ENCODE measurements at places on chromosomes 3 and 15.

- no peak for DNase-seq
Observed at GRCh38 chr15:71800835-71801745, 9.3 kb upstream of the NR2E3 start.

DNA sequence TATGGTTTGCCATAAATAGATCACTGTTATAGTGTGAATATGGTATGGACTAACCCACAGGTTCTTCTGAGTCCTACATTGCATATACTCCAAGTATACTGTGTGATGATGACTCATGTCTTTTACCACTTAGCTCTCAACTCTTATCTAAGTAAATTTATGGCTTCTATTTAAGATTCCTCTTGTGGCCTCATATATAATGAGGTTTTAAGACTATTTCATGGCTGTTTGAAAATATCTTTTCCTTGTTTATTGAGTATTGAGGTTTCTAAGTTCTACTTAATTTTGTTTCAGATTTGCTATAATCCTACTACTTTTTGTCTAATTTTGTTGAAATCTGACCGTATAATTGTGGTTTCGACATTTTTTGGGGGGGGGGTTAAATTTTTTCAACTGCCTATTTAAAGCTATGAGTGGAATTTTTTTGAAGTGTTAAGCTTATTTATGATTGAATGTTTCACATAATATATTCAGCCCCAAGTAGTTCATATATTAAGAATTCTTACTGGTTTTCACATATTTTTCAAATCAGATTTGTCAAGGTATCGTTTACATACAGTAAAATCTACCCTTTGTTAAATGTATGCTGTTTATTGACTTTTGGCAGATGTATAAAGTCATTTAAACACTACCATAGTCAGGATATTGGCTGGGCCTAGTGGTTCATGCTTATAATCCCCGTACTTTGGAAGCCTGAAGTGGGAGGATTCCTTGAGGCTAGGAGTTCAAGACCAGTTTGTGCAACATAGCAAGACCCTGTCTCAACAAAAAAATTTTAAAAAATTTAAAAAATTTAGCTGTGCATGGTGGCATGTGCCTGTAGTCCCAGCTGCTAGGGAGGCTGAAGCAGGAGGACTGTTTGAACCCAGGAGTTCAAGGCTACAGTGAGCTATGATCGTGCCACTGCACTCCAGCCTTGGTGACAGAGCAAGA is 11.7 kb downstream of the SLC25A36 start:
- no peak for DNase-seq

- DNase-seq: no peak
Observed at GRCh38 chr3:182248349-182248880, 536.7 kb downstream of the SOX2 start.

DNA sequence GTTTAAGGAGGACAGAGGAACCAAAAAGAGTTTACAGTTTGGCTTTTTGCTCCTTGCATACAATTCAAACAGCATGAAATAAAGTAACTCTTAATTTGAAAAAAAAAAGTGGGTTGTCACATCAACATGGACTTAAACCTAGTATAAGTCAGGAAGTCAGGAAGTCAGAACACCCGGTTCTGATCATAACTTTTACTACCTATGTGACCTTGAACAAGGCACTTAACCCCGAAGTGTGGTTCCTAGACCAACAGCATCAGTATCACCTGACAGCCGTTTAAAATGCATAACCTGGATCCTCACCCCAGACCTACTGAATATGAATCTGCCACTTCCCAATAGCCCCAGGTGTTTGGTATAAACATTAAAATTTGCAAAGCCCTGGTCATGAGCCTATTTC is 18.7 kb downstream of the LYSMD2 start:
- DNase-seq: no peak

- no peak for DNase-seq
Observed at GRCh38 chr3:141425523-141426233, 57.4 kb downstream of the ZBTB38 start.

- no peak for DNase-seq
Observed at GRCh38 chr3:48919215-48920138, 835 bp downstream of the ARIH2 start.

GRCh38 chr3:123535580-123535979 is 49.3 kb downstream of the HACD2 start:
- DNase-seq: no peak

GRCh38 chr3:169110633-169111032 is 552.9 kb downstream of the MECOM start:
- DNase-seq: no peak

GRCh38 chr3:101273156-101273555 is 47.2 kb downstream of the IMPG2 start:
- DNase-seq: no peak

- DNase-seq: no peak
Observed at GRCh38 chr3:12891985-12892839, 50.8 kb upstream of the RPL32 start.

GRCh38 chr3:79947469-79947868 is 179.7 kb upstream of the ROBO1 start:
- no peak for DNase-seq

- DNase-seq: no peak
Observed at GRCh38 chr15:66896611-66897010, 168.8 kb upstream of the SMAD3 start.

GRCh38 chr3:104755791-104756190 is 610.9 kb upstream of the ALCAM start:
- no peak for DNase-seq

- no peak for DNase-seq
Observed at GRCh38 chr15:34332553-34333120, 4.9 kb downstream of the SLC12A6 start.

DNA sequence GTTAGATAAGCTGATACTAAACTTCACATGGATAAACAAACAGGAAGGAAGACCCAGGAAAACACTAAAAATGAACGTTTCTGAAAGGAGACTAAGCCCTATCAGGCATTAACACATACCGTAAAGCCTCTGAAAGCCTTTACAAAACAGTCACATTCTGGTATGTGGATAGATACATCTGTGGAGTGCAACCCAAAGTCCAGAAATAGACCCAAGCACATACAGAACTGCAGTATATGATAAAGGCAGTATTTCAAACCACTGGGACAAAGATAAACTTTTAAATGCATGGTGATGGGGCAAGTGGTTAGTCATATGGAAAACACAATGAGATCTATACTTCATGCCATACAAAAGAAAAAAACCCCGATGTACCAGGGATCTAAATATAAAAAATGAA is 26.0 kb downstream of the DCBLD2 start:
- DNase-seq: no peak

DNA sequence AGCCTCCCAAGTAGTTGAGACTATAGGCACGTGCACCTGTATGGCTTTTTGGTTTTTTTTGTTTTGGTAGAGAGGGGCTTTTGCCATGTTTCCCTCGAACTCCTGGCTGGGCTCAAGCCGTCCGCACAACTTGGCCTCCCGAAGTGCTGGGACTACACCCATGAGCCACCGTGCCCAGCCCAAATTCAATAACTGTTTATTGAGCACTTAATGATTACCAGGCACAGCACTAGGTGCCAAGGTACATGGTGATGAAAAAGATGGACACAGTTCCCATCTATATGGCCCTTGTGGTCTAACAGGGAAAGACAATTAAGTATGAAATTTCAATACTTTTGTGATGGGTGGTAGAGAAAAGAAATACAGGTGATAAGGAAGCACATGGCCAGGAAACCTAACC is 35.8 kb upstream of the ZNF148 start:
- DNase-seq: no peak

DNA sequence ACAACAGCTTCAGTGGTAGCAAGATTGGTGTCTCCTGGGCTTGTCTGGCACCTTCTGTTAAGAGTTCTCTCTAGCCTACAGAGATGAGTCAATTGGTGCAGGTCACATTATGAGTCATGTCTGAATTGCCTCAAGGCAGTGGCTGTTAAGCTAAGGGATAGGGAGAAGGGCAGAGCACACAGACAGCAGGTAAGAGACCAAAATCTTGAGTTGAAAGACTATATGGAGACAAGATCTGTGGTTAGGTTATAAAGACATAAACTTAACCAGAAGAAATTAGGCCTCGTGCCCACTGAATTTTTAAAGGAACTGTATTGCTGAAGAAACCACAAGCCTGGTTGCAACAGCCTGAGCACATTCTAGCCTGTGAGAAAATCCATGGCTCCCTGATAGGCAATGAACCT is 19.2 kb upstream of the KPNA1 start:
- no peak for DNase-seq

DNA sequence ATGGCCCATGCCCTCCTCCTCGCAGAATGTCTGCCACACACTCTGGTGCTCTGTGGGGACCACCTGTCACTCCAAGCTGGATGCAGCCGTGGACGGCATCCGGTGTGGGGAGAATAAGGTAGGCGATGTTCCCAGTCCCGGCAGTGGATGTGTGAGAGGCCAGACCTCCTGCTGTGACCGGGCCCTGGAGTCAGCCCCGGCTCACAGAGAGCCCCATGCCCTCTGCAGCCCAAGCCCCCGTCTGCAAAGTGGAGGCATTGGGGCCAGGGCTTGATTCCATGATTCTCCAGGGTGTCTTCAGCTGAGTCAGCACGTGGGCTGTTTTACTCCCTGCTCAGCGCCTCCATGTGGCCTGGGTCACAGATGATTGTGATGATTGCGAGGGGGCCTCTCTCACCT is 32.2 kb downstream of the GOLGA6L10 start:
- DNase-seq: no peak

All from stimulated activated CD4-positive, alpha-beta T cell treated with anti-CD3 and anti-CD28 coated beads, Interleukin-1b, Interleukin-23, amount 100 ng/mL, for 1 hour (primary cell).